ENCODE measurements at places on chromosomes 12 and 14.

GRCh38 chr14:105908481-105908911, 382.1 kb downstream of the TMEM121 start:
- no peak for DNase-seq

DNA sequence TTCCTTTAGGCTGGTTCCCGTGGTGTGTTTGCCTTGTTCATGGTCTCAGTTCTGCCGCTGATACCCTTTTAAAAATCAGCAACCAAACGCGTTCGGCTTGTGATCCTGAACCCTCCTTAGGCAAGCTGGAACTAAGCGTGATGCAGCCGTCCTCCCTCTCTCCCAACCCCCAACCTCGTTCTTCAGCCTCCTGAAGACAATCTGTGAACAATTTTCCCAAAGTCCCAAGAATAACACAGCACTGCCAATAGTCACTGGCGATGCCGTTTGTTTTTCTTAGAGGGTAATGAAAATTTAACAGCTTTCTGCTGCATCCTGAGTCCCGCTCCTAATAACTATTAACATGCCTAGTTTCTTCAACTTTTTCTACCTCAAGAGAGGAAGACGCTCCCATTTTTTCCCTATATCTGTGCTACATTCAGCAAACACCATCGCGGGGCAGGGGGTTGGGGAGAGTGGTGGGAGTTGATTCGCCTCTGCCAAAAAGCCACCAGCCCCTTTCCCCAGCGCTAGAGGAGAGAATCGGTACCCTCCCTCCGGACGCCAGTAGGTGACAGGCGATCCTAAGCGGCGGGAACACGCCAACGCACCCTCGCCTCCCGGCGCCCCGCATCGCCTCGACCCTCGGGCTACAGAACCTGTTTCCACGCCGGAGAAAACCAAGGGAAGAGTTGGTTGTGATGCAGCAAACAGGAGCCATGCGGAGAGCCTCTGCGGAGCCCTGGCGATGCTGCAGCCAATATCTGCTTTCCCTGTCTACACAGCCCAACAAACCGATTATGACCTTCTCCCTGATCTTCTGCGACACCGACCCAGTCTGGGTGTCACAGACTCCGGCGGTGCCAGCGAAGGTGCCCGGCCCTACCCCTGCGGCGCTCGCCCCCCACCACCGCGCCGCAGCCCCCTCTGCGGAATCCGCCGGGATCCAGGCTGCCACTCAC, 752 bp downstream of the PRICKLE1 start:
- no peak for DNase-seq

GRCh38 chr14:69183735-69184134, 7.6 kb upstream of the EXD2 start:
- no peak for DNase-seq

DNA sequence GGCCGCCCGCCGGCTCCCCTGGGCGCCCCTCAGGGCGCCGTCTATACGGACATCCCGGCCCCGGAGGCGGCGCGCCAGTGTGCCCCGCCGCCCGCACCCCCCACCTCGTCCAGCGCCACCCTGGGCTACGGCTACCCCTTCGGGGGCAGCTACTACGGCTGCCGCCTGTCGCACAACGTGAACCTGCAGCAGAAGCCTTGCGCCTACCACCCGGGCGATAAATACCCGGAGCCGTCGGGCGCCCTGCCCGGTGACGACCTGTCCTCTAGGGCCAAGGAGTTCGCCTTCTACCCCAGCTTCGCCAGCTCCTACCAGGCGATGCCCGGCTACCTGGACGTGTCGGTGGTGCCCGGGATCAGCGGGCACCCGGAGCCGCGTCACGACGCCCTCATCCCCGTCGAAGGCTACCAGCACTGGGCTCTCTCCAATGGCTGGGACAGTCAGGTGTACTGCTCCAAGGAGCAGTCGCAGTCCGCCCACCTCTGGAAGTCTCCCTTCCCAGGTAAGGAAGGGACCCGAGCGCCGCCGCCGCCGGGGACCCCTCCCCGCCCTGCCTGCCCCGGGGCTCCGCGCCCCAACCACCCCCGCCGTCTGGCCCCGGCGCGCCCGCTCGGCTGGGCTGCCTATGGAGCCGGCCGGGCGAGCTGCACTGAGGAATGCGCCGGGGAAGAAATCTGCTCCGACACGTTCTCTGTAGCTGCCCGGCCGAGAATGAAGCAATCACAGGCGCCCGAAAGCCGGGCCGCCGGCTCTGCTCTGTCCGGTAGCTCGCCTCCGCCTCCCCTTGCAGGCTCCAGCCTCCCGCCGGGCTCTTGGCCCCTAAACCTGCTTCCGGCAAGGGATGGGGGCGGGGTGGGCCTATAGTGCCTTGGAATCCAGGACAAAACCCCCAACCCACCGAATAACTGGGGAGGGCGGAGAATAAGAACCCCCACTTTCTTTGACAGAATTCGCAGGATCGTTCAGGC, 794 bp downstream of the HOXC13 start:
- DNase-seq: no peak

- no peak for DNase-seq
Observed at GRCh38 chr12:99153293-99153692, 494.3 kb upstream of the GARIN6 start.

- DNase-seq: no peak
Observed at GRCh38 chr12:106586278-106586802, 3.5 kb downstream of the RFX4 start.

GRCh38 chr14:34059037-34059924, 108.4 kb upstream of the EGLN3 start:
- DNase-seq: no peak

GRCh38 chr14:85523624-85524023, 6.3 kb upstream of the FLRT2 start:
- no peak for DNase-seq

DNA sequence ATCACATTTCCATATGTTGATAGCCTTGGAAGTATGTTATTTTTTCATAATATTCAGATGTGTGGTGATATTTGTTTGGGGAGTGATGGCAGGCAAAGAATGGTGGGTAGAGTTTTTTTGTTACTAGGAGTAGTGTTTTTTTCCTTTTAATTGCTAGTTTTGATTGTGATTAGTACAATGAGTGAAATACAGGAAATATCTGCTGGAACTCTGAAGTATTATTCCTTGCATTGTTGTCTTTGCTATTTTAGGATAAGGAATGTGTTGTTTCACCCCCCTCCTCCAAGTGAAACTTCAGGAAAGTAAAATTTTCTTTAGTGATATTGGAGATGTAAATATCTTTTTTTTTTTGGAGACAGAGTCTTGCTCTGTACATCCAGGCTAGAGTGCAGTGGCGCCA, 105.4 kb downstream of the DIP2B start:
- DNase-seq: no peak

- DNase-seq: no peak
Observed at GRCh38 chr14:78790271-78790670, 620.1 kb downstream of the NRXN3 start.

DNA sequence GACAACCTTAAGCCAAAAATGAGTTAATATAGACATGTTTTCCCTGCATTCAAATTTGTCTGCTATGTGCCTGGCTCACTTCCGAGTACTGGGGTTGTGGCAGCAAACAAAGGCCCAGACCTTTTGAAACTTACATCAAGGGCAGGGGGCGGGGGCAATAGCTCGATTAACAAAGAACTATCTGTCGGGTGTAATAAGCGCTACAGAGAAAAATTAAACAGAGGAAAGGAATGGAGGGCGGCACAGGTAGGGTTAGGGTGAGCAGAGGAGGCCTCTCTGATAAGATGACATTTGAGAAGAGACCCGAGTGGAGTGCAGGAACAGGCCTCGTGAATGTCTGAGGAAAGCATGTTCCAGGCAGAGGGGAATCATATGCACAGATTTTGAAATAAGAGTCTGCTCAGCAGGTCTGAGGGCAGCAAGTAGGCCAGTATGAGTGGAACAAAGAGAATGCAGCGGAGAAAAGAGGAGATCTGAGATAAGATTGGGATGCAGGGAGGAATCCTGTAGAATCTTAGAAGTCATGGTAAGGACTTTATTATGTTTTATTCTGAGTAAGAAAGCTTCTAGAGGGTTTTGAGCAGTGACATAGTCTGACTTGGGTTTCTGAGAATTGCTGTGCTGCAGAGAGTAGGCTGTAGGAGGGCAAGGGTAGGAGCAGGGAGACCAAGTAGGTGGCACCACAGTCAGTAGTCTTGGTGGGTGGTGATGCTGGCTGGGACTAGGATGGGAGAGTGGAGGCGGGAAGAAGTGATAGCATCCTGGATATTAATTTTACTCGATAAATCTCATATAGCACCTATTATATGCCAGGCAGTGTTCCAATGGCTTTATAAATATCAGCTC, 52.6 kb downstream of the BICDL1 start:
- DNase-seq: no peak

- no peak for DNase-seq
Observed at GRCh38 chr12:47714826-47715386, 9.1 kb upstream of the RPAP3 start.

DNA sequence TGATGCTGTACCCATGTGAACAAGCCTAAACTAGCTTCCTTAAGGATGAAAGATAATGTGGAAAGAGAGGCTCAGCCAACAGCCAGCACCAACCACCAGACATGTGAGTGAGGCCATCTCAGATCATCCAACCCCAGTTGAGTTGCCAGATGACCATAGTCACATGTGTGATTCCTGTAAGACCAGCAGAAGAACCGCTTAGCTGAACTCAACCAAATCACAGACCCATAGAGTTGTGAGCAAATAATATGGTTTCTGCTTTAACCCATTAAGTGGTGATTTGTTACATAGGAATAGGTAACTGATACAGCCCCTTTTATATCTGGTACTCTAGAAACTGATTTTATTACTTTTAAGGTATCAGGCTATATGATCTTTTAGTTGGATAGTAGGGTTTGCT, 17.6 kb upstream of the ELK3 start:
- no peak for DNase-seq
